ENCODE measurements at places on chromosomes 2 and 18.

- DNase-seq = no peak
These were observed 155.0 kb upstream of the OTX1 start for GRCh38 chr2:62895632-62896009.

GRCh38 chr18:62494764-62495163 is 28.1 kb upstream of the ZCCHC2 start:
- no peak for DNase-seq

DNA sequence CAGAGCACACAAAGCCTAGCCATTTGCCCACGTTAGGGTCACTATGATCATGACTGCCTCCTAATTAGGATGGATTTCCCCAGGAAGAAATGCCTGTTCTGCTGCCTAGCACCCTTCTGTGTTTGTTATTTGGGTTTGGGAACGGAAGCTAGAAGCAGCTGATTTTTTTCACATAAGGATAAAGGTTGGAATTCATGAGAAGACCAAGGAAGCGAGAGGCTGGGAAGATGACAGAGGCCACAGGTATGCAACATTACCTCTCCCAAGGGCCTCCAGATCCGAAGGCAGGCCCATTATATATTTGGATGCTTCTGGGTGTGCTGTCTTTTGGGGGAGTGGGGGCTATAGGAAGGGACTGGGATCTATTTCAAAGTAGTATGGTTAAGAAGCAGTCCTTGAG is 204.7 kb downstream of the FBXO15 start:
- DNase-seq = no peak

GRCh38 chr2:97664636-97664970 is 759 bp upstream of the ACTR1B start:
- DNase-seq = no peak

GRCh38 chr2:105455488-105456003 is 56.7 kb upstream of the FHL2 start:
- no peak for DNase-seq

DNA sequence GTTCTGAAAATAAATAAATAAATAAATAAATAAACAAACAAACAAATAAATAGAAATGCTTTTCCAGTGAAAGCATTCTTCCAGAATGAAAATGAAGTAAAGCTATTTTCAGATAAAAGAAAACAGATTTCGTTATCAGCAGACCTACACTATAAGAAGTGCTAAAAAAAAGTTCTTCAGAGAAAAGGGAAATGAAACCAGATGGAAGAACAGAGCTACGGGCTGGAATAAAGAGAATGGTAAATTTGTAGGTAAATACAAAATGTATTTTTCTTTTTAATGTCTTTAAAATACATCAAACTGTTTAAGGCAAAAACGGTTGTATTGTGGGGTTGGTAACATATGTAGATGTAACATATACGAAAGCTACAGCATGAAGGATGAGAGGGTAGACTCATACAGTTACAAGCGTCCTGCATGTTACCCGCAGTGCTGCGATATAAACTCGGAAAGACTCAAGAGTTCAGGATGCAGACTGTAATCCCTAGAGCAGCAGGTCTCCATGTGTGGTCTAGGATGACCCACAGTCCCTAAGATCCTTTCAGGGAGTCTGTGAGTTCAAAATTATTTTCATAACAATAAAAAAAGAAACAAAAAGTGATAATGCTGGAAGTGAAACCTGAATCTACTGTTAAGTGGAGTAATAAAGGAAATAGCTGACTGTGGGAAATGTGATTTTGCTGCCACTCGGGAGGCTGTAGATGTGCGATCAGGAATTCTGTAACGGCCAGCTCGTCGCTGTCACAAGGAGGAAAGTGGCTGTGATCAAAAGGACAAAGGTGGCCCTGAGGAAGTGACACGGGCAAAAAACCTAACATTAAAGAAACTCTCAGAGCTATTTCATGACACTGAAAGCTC is 5.3 kb upstream of the RAB12 start:
- DNase-seq = no peak

DNA sequence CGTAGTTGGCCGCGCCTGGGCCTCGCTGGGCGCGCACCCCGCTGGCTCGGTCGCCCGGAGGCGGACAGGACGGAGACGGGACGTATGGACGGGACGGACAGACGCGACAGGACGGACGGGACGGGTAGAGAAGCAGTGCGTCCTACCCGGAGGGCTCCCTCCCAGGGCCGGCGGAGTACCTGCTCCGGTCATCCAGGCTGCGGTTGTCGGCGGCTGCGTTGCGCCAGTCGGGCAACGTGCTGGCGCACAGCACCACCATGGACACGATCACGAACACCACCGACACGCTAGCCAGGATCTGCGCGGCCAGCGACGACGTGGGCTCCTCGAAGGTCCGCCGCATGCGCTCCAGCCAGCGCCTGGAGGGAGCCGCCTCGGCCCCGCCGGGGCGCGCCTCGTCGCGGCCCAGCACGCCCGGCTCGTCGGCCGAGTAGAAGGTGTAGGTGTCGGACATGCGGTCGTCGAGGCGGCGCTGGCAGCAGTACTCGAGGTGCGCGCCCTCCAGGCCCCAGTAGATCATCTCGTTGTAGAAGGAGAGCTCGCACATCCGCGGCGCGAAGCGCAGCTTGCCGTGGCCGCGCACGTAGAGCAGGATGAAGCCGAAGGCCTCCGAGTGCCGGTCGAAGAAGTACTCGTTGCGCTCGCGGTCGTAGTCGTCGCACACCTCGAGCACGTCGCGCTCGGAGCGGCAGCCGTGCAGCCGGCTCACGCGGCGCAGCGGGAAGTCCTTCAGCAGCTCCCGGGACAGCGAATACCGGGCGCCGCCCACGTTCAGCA is 903 bp downstream of the KCNG3 start:
- DNase-seq = no peak

GRCh38 chr2:13667415-13667757 is 950.6 kb downstream of the TRIB2 start:
- DNase-seq = no peak

GRCh38 chr2:220847589-220847988 is 724.5 kb downstream of the EPHA4 start:
- DNase-seq = no peak

DNA sequence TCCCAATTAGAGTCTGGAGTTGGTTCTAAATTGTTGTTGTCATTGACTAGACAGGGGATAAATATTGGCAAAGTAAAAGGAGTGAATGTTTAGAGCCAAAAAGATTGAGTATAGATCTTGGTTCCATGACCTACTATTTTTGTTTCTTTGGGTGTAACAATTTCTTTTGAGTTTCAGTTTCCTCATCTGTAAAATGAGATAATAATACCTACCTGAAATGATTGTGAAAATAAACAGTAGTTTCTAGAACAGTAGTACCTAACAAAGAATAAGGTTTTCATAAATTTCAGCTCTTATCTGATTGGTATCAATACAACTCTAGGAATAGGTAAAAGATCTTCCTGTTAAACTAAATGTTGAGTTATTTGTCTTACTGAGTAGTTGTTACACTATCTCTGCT is 56.8 kb downstream of the PMS1 start:
- no peak for DNase-seq

GRCh38 chr2:99433340-99433739 is 56.5 kb downstream of the REV1 start:
- no peak for DNase-seq

- DNase-seq = no peak
These were observed 30.1 kb downstream of the MBP start for GRCh38 chr18:77102259-77103040.

- DNase-seq = no peak
These were observed 111.5 kb downstream of the GALNT3 start for GRCh38 chr2:165682546-165682945.

DNA sequence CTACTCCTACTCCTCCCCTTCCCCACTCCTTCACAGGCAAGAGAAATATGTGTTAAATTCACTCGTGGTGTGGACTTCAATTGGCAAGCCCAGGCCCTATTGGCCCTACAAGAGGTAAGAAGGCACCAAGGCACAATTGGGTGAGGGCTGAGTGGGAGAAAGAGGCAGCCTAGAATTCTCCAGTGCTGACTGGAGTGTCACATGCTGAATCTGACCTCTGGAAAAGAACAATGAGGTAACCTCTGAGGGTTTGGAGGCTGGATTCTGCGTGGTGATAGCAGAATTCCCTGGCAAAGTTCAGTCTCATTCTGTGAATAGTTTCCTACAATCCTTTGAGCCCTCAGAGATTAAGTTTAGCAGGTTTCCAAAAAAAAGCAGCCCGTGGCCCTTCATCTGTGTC is 6.9 kb downstream of the CENPA start:
- DNase-seq = no peak

GRCh38 chr2:30191819-30192271 is 39.5 kb upstream of the LBH start:
- no peak for DNase-seq

- no peak for DNase-seq
These were observed 38.1 kb downstream of the LRRTM4 start for GRCh38 chr2:77484026-77484425.

- DNase-seq = no peak
These were observed 32.7 kb downstream of the TMEM131 start for GRCh38 chr2:97963079-97963406.

GRCh38 chr2:155846259-155846658 is 486.3 kb downstream of the NR4A2 start:
- no peak for DNase-seq

- DNase-seq = no peak
These were observed 319.4 kb upstream of the NCKAP5 start for GRCh38 chr2:133887676-133888040.

GRCh38 chr2:26223018-26223417 is 21.4 kb downstream of the HADHA start:
- no peak for DNase-seq

DNA sequence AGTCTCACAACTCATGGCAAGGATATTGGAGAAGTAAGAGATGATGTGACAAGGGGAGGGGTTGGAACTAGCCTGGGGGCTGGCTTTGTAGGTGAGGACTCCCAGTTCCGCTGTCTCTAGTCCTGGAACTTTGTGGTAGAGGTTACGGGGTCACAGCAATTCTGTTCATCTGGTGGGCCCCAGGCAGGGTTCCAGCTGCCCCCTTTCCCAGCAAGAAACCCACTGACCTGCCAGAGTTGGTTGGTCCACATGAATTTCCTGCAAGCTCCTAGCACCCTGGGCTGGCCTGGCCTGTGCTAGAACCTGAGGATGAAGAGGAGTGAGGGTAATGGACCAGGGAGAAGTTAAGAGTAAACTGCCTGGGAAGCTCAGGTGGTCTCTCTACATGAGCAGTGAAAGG is 41.3 kb downstream of the PSD4 start:
- no peak for DNase-seq

- DNase-seq = no peak
These were observed 374.0 kb downstream of the NCKAP5 start for GRCh38 chr2:133194362-133194655.

GRCh38 chr18:50105027-50105426 is 89.9 kb downstream of the MYO5B start:
- no peak for DNase-seq

DNA sequence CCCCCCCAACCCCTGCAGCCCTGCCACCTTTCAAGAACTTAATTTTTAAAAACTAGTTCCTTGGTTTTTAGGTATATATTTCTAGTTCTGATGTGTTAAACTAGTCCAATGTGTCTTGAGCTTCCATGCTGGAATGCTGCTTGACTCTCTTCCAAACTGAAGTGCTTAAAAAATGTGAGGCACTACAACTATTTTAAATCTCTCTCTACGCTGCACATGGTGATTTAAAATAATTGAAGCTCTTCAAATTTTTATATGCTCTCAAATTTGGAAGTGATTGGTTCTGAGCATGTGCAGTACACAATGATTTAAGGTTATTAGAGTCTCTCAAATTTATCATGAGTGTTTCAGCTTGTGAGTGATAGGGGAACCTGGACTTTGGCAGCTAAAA is 192.6 kb upstream of the ZEB2 start:
- DNase-seq = no peak

GRCh38 chr2:24048769-24049484 is 614 bp upstream of the FKBP1B start:
- DNase-seq = no peak

DNA sequence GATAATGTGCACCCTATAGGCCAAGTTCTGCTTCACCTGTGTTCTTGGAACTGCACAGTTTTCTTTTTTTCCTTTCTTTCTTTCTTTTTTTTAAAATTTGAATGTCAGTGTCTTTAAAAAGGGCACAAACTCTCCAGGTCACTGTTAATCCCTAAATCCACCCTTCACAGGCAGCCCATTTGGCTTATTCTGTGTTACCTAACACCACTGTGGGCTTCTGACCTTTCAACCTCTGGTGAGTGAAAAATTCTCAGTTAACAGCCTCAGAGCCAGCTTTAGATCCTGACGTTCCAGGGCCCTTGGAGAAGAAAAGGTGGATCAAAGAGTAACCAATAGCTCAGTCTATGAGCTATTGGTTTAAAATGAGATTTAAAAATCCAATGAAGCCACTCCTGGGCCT is 6.8 kb upstream of the CETN1 start:
- no peak for DNase-seq

GRCh38 chr2:132725148-132725547 is 55.1 kb upstream of the LYPD1 start:
- DNase-seq = no peak

GRCh38 chr2:98959810-98960507 is 23.9 kb upstream of the CRACDL start:
- DNase-seq = no peak

GRCh38 chr2:156088587-156088986 is 243.9 kb downstream of the NR4A2 start:
- no peak for DNase-seq

DNA sequence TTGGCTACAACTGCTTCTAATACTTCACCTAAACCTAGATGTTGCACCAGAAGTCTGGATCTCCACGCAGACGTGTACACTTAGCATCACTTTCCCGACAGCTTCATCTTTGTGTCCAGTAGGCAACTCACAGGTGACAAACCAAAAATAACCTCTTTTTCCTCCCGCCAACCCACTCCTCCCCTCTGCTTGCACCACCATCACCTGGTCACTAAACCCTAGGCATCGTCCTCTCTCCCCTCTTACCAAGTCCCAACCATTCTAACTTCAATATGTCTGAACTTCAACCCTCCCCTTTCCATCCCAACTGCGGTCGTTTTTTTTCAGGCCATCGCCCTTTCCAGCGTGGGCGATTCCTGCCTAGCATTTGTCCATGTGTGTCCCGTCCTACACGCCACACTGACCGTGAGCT is 413 bp upstream of the CHMP3 start:
- DNase-seq = no peak

- DNase-seq = no peak
These were observed 183.4 kb downstream of the GALR1 start for GRCh38 chr18:77433076-77433475.

GRCh38 chr18:48452861-48453323 is 43.7 kb upstream of the ZBTB7C start:
- DNase-seq = no peak

- no peak for DNase-seq
These were observed at the start of gene SPTBN1 for GRCh38 chr2:54455563-54456361. Gene SPTBN1 (plus strand): TSS chr2:54456327. CDS start chr2:54526419, 70,092 bp downstream.

DNA sequence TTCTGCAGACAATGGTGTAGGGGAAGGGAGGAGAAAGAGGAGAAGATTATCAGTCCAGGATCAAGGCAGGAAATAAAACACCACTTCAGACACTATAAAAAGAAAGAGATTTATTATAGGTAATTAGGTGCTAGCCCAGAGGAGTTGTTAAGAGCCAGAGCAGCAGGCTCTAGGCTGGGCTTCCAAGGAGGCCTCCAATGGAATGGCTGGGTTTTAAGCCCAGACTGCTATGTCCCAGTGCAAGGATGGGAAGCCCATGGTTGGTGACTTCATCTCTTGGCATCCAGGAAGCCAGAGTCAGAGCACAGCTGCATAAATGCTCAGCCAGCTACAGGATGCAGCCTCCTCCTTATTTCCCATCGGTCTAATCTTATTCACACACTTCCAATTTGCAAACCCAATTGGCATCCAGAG is 95.6 kb downstream of the LAMA3 start:
- no peak for DNase-seq

Data from stimulated activated CD8-positive, alpha-beta memory T cell treated with anti-CD3 and anti-CD28 coated beads, Interleukin-2, amount 100 ng/mL, for 1 hour (primary cell).